ENCODE measurements at places on chromosomes 5 and 9. TPM values are rescaled to one million over a fixed set of nuclear protein-coding genes. Genes with fewer than 3 reads are reported as not detected.

DNA sequence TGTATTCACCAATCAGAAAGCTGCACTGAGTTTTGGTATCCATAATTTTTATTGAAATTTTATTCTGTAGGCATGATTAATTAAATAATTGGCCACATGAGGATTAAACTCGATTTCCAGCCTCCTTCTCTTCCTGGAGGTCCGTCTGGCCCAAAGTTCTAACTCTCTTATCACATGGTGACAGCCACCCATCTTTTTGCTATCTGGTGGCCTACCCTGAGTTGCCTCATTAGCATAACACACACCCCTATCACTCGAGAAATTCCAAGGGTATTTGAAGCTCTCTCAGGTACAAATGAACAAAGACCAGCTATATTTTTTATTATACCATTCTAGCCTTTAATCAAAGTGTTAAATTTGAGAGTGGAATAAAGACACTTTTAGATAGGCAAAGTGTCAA, 57.7 kb downstream of the APC start:
- peaks cover 7% of the 10 kb centered on the region for H3K4me1 ChIP-seq
- H3K27me3 ChIP-seq: peaks cover 6% of the 10 kb centered on the region
- no peak overlapping the region for H3K27ac ChIP-seq

The ECM2 gene
- total RNA-seq: 0.20 TPM

GRCh38 chr5:134001938-134002731, 2.6 kb downstream of the VDAC1 start:
- no peaks in the 10 kb centered on the region for H3K36me3 ChIP-seq
- H3K27me3 ChIP-seq: peaks cover 3% of the 10 kb centered on the region
- no peak for DNase-seq

DNA sequence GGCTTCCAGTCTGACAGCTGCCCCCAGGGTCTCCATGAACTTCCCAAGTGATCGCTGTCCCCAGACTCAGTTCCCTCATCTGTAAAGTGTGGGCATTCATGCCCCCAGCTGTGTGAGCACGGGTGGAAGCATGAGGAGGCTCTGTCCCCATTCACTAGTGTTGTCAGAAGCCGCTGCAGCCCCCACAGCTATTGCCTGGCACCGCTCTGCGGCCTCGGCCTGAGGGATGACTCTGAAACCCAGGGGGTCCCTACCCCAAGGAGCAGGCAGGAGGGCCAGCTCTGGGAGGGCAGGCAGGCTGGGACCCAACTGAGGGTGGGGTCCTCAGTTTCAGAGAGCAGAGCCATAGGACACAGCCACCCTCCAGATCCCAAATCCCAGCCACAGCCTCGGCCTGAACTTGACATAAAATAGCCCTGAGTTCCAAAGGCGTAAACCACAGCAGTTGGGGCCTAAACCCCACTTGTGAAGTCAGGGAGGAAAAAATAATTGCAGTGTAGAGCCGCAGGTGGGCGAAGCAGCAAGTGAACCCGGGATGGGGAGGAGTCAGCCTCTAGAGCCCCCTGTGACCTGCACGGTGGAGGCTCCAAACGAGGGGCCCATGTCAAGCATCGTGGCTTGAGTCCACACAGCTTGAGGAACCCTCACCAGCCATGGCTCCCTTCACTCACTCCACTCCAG, 66.0 kb upstream of the ADAMTS2 start:
- no peak overlapping the region for H3K27ac ChIP-seq
- peaks cover 5% of the 10 kb centered on the region for H3K36me3 ChIP-seq
- no peak overlapping the region for H3K4me3 ChIP-seq
- H3K27me3 ChIP-seq: peaks cover 5% of the 10 kb centered on the region

The CFAP77 gene
- not detected for total RNA-seq

GRCh38 chr5:137105351-137106035, 393.6 kb downstream of the SPOCK1 start:
- no peak for DNase-seq
- H3K4me1 ChIP-seq: no peaks in the 10 kb centered on the region
- peak overlapping the region; percentile 31 for H3K4me3 ChIP-seq
- H3K27me3 ChIP-seq: peaks cover 2% of the 10 kb centered on the region
- no peaks in the 10 kb centered on the region for H3K36me3 ChIP-seq
- no peak overlapping the region for H3K27ac ChIP-seq

All from glutamatergic neuron (in vitro differentiated cells).